ENCODE measurements at places on chromosomes 16 and 17.

DNA sequence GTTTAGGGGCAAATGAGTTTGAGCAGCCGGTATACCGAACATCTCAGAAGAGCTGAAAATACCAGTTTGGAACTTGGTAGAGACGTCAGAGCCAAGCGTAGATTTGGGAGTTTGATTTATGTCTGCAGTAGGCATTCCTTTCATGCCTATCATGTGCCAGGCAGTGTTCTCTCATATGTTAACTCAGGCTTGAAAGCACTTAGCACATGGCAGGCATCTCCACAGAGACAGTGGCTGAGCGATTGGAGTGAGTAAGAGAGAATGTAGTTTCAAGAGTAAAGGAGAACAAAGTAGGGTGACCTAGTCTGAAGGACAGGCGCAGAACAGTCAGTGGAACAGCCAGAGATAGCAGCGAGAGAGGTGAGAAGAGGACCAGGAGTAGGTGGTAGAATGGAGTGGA is 207.0 kb downstream of the FTO start:
- no peak for DNase-seq

DNA sequence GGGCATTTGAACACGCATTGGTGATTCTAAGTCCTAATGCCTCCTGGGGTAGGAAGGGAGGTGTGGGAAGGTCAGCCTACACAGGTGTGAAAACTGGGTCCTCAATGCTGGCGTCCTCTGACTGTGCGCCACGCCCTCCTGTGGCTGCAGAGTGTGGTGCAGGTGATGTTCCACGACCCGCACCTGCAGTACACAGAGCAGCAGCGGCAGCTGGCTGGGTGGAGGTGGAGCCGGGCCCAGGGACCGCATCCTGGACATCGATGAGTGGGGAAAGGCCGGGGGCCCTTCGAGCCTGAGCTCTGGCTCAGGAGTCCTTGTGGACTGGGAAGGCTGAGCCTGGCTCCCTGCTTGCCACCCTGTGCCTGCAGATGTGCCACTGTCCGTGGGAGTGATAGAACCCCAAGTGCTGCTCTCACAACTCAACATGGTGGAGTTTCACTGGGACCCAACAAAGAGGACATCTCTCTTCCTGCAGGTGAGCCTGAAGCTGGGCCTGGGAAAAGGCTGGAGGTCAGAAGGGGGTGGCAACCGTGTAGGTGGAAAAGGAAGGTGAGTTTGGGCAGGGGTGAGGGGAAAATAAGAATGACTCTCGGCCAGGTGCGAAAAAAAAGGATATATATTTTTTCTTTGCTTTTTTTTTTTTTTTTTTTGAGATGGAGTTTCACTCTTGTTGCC is 14.0 kb upstream of the STAC2 start:
- no peak for DNase-seq

- no peak for DNase-seq
These were observed 3.6 kb downstream of the PIEZO1 start for GRCh38 chr16:88781140-88782077.

- no peak for DNase-seq
These were observed 7.1 kb downstream of the SLC25A39 start for GRCh38 chr17:44317545-44317944.

- DNase-seq: no peak
These were observed 328.4 kb downstream of the MAF start for GRCh38 chr16:79272141-79272577.

GRCh38 chr17:48184721-48185120 is 77.2 kb downstream of the SNX11 start:
- DNase-seq: no peak

DNA sequence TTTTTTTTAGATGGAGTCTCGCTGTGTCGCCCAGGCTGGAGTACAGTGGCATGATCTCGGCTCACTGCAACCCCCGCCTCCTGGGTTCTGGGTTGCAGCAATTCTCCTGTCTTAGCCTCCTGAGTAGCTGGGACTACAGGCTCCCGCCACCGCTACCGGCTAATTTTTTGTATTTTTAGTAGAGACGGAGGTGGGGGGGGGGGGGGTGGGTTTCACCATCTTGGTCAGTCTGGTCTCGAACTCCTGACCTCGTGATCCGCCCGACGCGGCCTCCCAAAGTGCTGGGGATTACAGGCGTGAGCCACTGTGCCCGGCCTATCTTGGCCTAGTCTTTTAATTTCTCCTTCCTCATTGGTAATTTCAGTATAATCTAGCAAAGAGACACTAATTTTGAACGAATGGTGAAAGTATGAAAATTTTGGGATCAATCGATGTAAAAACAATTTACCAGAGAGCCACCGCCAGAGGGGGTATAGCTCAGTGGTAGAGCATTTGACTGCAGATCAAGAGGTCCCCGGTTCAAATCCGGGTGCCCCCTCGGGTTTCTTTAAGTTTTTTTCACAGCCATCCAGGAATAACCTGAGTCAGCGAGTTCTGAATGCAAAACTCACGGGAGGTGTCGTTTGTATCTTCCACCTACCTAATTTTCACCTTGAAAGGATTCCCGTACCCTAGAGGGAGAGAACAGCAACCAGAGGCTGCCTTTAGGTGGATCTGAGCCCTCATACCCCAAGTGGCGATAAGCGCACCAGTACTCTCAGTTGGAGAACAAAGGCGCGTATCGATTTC is 2.5 kb upstream of the LASP1 start:
- DNase-seq: peak; percentile 79

DNA sequence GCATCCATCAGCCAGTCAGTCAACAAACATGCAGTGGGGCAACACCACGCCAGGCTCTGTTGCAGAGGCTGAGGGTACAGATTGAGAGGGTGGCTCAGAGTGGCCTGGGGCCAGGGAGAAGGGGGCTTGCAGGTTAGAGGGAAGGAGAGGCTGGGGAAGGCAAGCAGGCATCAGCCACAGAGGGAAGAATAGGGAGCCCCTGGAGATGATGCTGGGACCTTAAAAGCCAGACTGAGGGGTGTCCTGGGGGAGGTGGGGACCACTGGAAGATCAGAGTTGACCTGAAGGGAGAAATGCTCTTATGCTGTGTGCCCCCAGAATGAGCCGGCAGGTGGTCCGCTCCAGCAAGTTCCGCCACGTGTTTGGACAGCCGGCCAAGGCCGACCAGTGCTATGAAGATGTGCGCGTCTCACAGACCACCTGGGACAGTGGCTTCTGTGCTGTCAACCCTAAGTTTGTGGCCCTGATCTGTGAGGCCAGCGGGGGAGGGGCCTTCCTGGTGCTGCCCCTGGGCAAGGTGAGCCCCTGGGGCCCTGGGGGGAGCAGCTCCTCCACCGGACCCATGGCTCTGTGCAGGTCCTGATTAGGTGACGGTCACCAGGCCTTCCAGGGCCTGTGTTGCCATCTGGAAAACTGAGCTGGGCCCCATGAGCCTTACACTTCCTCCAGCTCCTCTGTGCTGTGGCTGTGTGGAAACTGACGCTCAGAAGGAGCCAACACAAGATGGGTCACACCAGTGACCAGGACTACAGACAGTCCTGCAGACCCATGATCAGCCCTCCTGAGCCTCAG is 1.7 kb downstream of the CORO1A start:
- no peak for DNase-seq

DNA sequence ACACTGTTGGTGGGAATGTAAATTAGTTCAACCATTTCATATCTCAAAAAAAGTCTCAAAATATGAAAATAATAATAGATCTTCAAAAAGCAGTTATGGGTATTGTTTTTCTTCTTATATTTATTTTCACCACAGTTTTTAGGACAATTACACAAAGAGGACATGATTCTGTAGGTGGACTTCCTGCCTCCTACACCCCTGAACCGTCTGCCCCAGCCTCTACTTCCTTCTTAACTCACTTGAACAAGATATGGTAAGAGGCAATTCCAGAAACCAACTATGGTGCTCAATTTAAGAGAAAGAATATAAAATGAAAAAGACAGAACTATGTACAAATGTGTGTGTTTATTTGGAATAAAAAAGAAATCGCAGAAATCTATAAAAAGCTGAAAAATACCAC is 74.1 kb upstream of the MON1B start:
- DNase-seq: no peak

DNA sequence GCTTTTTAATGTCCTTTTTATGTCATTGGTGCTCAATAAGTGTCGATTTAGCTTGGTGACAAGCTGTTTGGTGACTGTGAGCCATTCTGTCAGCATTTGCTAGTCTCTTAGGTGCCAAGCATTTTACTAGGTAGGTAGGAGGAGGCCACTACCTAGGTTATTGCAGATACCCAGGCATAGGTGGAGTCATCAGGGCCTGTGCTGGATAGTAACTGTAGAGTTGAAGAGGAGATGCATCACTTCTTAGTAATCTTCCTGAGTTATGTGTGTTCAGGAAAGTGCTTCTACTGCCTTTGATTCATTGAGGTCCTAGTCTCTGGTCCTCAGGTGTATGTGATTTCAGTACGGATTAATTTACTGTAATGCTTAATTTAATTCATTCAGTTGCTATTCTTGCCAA is 17.7 kb downstream of the USP10 start:
- no peak for DNase-seq
